ENCODE measurements at places on chromosomes 7 and 10.

DNA sequence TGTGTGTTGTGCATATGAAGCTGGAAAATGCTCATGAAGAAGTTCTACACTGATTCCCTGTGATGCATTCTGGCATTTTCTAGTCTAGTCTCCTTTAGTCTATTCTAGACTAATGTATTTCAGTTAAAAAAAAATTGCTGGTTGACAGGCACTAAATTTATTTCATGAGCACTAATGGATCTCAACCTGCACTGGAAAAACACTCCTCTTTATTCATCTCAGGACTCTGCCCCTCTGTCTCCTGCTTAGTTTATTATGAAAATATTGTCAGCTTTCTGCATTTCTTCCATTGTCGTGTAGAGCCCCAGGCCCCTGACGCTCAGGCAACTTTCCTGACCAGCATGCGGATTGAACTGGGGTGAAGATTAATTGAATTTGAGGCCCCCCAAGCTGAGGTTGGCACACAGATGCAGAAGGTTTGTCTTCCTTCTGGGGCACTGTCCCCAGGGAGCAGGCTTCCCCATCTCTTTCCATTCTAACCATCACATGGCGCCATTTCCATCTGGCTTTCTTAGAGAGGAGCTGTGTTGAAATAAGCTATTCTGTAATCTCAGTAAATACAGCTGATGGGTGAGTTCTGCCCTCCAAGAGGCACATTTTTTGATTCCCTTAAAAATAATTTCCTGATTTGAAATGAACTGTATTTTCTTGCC, 128.7 kb downstream of the INSYN2A start:
- DNase-seq = no peak

DNA sequence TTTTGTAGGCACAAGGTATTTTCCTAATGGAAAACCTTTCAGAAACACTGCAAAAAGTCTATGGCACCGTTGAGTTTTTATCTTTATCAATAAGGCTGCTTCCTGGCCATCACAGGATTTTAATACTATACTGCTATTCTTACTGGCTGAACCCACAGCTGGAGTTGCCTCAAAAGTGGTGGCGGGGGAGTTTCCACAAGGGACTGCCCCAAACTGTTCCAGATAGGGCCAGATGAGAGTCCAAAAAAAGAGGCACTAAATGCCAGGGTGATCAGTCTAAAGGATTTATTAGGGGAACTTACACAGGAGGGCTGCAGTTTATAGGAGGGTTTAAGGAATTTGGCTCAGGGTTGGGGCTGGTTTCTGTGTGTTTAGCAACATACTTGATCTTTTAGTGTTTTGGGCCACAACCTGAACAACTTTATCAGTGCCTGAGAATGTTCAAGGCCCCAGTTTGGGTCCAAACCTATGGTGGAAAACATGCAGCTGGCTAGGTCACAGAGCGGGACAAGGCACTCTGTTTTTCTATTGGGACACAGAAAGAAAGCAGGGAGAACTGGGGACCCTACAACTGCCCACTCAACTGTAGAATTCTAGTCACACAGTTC, 41.4 kb downstream of the STAM start:
- no peak for DNase-seq

GRCh38 chr7:7696458-7697119, 21.8 kb downstream of the RPA3 start:
- DNase-seq = no peak

DNA sequence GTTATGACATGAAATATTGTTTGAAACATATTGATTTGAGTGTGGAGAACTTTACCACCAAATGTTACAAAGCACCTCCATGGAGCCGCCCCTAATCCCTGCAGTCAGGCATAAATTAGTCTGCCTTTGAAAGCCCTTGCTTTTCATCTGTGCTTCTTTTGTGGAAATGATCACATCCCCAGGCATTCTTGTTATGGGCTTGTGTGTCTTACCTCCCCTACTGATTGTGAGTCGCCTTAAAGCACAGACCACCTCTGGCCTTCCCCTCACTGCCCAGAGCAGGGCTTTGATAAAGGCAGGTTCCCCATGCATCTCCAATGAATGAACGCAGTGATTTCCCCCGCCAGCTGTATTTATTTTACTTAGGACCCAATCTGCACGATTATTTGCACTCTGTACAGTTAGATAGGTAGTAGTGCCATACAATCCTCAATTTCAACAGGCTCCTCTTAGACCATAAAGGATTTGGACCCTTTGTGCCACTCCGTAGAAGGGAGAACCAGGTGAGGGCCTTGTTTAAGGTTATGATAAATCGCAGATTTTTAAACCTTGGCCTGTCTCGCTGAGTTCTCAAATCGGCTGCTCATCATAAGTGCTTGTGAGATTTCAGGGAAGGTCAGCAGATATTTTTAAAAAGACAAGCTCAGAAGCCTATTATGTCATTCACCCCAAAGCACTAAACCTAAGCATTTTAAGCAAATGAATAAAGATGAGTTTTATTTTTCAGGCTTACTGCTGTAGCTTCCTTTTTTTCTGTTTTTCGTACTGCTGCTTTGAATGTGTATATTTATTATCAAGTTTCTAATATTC, 107.8 kb downstream of the CUBN start:
- peak; percentile 20 for DNase-seq

GRCh38 chr7:156585926-156586325, 54.6 kb upstream of the RNF32 start:
- DNase-seq = no peak

DNA sequence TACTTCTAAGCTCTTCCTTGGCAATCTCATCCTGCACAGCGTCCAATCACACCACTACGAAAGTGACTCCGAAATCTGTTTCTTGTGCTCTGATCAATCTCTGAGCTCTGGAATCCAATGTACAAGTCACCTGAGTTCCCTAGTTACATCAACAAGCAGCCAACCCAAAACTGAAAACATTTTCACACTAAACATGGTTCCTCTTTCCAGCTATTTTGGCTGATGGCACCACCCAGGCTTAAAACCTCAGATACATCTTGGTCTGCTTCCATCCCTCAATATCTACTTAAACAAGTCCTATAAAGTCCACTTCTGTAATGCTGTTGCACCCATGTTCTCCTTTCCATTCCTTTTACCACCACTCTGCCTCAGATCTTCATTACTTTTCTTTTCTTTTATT, 3.6 kb downstream of the BLOC1S2 start:
- no peak for DNase-seq

- DNase-seq = no peak
These were observed 78.5 kb downstream of the CREB5 start for GRCh38 chr7:28490831-28491230.

- DNase-seq = no peak
These were observed 432.7 kb upstream of the GALNT17 start for GRCh38 chr7:70699271-70699670.

DNA sequence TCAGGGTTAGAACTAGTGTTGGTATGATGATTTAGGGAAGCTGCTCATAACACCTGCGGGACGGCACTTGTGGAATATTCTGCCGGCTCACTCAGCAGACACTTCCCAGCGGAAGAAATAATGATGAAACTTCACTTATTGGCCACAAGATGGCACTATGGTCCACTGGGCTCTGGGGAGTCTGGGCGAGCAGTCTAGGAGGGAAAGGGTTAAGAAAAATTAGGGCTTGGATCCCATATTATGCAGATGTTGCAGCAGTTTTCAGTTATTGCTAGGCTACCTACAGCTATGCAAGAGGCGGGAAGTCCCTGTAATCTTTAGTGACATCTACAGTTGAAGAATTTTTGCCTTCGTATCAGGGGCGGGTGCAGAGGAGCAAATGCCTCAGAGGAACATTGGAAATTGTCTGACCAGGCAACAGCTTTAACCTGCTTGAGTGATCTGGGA, 238.7 kb upstream of the PRSS58 start:
- peak; percentile 12 for DNase-seq

DNA sequence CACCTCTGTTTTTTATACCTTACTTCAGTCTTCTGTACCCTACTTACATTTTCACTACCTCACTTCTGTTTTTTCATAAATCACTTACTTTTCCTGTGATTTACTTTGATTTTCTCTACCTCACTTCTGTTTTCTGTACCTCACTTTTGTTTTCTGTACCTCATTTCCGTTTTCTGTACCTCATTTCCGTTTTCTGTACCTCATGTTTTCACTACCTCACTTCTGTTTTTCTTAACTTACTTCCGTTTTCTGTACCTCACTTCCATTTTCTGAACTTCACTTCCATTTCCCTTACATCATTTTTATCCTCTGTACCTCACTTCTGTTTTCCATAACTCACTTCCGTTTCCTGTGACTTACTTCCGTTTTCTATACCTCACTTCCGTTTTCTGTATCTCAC, 492.0 kb upstream of the AKR1E2 start:
- no peak for DNase-seq

- peak; percentile 29 for DNase-seq
These were observed 2.6 kb upstream of the CAV1 start for GRCh38 chr7:116522247-116522646.

DNA sequence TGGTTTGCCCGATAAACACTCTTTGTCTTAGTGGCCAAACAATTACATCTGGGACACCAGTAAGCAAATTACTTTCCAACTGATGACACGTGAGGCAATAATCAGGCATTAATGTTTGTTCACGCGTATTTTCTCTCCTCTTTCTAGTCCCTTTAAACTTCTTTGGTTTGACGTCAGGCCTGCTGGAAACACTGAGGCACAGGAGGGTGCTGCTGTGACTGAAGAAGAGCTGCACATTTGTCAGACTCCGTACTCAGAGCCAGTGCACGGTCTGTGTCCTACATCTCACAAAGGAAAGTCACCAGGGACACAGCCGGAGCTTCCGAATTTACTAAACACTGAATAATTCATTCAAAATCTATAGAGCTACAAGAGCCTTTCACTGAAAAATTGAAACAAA, 57.6 kb upstream of the ANAPC16 start:
- DNase-seq = peak; percentile 35

- DNase-seq = no peak
These were observed 10.8 kb upstream of the C10orf53 start for GRCh38 chr10:49668684-49669083.

- no peak for DNase-seq
These were observed 243.5 kb downstream of the MAD1L1 start for GRCh38 chr7:1989049-1989860.

DNA sequence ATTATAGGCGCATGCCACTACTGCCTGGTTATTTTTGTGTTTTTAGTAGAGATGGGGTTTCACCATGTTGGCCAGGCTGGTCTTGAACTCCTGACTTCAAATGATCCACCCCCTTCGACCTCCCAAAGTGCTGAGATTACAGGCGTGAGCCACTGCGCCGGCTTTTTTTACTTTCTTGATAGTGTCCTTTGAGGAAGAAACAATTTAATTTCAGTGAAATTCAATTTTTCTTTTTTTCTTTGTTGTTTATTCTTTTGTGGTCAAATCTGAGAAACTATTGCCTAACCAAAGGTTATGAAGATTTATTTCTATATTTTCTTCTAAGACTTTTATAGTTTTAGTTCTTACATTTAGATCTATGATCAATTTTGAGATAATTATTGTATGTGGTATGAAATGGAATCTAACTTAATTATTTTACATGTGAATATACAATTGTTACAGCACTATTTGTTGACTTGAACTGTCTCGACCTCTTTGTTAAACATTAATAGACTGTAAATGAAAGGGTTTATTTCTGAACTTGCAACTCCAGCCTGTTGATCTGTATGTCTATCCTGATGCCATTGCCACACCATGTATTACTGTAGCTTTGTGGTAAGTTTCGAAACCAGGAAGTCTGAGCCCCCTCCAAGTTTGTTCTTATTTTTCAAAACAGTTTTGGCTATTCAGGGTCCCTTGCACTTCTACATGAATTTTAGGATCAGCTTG, 19.8 kb upstream of the RASSF4 start:
- no peak for DNase-seq

- no peak for DNase-seq
These were observed 23.5 kb upstream of the GPR146 start for GRCh38 chr7:1020849-1021251.

DNA sequence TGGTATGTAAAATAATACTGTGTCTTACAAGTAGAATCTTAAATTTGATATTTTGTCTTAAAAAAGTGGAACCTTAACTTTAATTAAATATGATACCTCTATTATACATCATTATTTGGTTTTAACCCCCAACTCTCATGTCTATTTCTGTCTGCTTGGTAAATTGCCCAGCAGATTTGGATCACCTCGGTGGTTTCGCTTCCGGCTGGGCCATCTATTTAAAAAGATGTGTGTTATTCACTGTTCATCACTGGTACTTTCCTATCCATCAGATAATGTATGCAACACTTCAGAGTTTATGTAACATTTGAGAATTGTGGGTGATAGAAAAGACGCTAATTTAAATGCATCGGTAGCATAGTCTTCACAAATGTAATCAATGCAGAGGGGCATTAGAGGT, 119.7 kb downstream of the SND1 start:
- DNase-seq = no peak

GRCh38 chr7:14800664-14801063, 101.9 kb downstream of the DGKB start:
- no peak for DNase-seq

DNA sequence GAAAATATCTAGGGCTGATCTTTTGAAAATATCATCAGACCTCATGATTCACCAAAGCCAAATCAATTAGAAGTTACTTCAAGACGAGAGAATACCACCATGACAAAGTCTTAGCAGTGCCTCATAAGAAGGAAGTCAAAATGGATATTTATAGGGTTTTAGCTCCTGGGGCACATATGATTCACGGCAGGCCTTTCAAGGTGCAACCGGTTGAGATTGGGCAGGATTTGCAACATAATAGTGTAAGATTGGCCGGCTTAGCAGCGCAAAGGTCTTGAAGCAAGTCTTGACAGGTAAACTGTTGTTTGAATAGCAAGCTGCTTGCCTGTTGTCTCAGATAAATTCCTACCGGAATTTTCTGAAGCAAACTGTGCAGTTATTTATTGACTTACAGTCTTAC, 17.5 kb downstream of the ADRB1 start:
- no peak for DNase-seq

GRCh38 chr10:21953585-21954057, 49.9 kb downstream of the DNAJC1 start:
- peak; percentile 88 for DNase-seq

DNA sequence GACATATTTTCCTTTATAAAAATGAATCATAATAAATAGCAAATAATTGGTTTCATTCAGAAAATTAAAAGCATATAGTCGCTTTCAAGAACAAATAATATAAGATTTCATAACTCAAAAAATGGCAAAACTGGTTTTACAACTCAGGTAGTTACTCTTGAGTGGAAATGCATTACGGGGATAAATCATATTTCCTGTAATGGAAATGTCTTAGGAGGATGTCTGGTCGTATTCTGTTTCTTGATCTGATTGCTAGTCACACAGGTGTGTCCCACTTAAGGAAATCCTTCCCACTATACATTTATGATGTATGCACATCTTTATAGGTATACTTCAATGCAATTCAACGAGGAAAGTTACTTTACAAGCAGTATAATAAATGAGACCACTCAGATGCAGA, 20.7 kb downstream of the NRAP start:
- DNase-seq = no peak

GRCh38 chr10:35870665-35871310, 228.7 kb upstream of the FZD8 start:
- no peak for DNase-seq

DNA sequence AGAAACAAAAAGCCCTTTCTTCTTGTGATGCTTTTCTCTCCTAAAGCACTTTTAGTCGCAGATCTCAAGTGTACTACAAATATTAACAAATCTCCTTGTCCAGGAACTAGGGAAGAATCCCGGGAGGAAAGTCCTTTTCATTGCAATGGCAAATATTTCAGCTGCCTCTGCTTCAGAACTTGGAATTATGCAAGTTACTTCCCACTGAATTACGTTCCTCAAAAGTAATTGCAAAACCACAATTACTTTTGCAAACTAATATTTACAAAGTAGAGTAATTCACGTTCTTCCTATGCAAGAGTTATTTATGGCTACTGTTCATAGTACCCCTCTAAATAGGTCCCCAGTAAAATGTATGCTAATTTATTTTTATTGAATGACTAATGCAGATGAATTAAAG, 14.5 kb downstream of the PRKCQ start:
- DNase-seq = no peak

- DNase-seq = peak; percentile 49
These were observed at the start of gene NYAP1 for GRCh38 chr7:100483722-100484672. NYAP1 (plus strand) TSS chr7:100483927; CDS start chr7:100485312, 1,385 bp downstream.
